Sciatic nerve (tissue), 2 donors: ENCODE measurements at places on chromosomes 4 and X. TPM values are rescaled to one million over a fixed set of nuclear protein-coding genes. Genes with fewer than 3 reads are reported as not detected.

HEPH gene
- total RNA-seq, result 21.2 TPM

GJB1 gene
- 17.5 TPM for total RNA-seq

PLS3 gene
- 127 TPM for total RNA-seq

PRDM5 gene
- total RNA-seq, result 28.8 TPM

STS gene
- total RNA-seq, result 10.1 TPM

HPGD gene
- 2.9 TPM for total RNA-seq

HPGDS gene
- total RNA-seq, result 4.7 TPM
